A549 (cell line): ENCODE measurements at places on chromosomes 3 and 15.

- DNase-seq, result no peak
Measured at GRCh38 chr3:10932596-10932995, 60.0 kb upstream of the SLC6A1 start.

DNA sequence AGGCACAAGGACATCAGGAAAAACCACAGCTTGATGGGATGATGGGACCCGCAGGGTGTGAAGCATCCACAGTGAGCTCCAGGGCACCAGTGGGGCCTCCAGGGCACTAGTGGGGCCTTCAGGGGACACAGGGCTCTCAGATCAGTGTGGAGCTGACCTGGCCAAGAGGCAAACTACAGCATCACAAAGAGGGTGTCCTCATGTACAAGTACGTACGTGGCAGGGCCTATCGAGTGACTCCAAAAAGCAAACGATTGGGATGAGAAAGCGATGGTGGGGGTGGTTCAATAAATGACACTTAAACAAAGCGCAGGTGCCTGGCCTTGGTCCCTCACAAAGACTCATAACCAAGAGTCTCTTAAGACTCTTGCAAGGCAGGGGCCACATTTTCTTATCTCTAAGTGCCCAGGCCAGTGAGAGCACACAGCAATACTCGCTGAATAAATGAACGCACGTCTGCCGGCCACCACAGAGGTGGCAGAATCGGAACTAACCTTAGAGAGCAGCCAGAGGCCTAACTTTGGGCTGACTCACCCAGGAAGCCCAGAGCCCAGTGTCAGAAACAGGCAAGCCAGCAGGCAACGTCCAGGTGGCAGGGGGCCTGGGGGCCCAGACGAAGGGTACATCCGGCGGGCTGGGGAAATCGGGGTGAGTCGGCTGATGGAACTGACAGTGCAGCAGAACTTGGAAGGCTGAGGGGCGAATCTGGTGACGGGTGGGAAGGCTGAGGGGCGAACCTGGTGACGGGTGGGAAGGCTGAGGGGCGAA, 8.7 kb downstream of the PCSK6 start:
- no peak for DNase-seq

- DNase-seq, result no peak
Measured at GRCh38 chr15:33131552-33132232, 62.8 kb downstream of the FMN1 start.

DNA sequence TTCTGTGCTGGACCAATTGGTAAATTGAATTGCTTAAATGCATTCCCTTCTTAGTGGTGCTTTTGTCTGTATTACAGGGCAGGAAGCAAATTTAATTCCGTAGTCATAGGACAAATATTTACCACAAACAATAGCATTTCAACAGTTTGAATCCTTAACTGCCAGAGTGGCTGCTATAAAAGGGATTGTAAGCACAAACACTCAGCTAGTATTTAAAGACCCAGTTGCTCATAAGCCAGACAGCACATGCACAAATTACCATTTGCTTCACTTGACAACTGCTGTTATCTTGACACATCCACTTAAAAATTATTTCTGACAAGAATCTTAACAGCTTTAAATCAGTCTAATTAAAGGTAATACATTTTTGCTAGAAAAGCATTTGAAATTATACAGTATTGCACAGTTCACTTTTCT, 490.2 kb upstream of the ADAMTS9 start:
- DNase-seq, result no peak
